CD4-positive, CD25-positive, alpha-beta regulatory T cell (primary cell): ENCODE measurements at places on chromosomes 12 and 14. TPM values are rescaled to one million over a fixed set of nuclear protein-coding genes. Genes with fewer than 3 reads are reported as not detected.

DNA sequence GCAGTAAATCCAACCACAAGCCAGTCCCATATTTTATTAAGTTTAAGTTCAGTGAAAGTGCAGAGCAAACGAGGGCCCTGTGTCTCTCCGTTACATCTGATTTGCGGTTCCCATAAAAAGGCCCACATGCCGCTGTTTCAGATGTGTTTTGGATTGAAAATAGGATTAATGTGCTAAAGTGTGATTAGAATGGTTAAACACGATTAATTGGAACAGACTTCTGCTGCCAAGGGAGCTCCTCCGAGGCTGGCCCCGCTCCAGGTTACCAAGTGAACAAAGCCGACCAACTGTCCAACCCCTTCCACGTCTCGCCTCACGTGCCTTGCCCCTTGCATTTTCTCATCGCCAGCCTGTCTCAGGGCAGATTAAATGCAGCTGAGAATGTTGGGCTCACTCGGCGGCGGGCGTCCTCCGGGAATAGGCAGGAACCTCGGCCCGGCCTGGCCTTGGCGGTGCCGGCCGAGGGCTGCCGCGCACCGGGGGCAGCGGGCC lies 166.5 kb upstream of the GSC start:
- DNase-seq: no peak

GRCh38 chr12:113432986-113433385 lies 10.8 kb downstream of the SDSL start:
- no peak for DNase-seq

The MMP14 gene
- total RNA-seq: 1.0 TPM

DNA sequence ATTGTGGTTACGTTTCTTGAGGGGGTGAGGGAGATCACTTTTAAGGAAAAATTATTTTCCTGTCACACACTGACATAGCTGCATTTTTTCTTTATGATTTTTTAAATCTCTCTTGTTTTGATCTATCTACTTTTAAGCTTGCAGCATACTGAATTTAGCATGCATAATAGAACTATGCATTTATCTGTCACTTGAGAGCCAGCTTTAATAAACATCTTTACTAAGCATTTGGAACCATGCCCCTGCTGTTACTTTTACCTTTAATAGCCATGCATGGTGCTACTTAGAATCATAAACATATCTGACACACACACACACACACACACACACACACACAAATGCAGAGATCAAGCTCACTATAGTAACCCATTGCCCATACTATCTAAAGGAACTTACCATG lies 486.2 kb downstream of the NELL2 start:
- no peak for DNase-seq

- DNase-seq: no peak
These were observed 381.7 kb upstream of the CCDC196 start for GRCh38 chr14:66104486-66104885.

GRCh38 chr14:61618448-61618847 lies 76.9 kb upstream of the HIF1A start:
- DNase-seq: no peak

DNA sequence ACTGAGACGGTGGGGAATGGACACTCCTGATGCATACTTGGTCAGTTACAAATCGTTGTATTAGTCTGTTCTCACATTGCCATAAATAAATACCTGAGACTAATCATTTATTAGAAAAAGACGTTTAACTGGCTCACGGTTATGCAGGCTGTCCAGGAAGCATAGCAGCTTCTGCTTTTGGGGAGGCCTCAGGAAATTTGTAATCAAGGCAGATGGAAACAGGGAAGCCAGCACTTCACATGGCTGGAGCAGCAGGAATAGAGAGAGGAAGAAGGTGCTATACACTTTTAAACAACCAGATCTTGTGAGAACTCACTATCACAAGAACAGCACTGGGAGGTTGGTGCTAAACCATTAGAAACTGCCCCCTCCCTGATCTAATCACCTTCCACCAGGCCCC lies 418.2 kb downstream of the FLRT2 start:
- no peak for DNase-seq

The DLGAP5 gene
- 0.67 TPM for total RNA-seq

GRCh38 chr12:1058423-1058822 lies 67.4 kb downstream of the ERC1 start:
- DNase-seq: no peak

The SSPN gene
- not detected for total RNA-seq

The DCN gene
- total RNA-seq: not detected

The RD3L gene
- not detected for total RNA-seq

- DNase-seq: no peak
These were observed 195.3 kb upstream of the BCL2L14 start for GRCh38 chr12:11875414-11875935.

The CIDEB gene
- 13.2 TPM for total RNA-seq

GRCh38 chr12:68871921-68872320 lies 61.0 kb downstream of the CPM start:
- DNase-seq: peak; percentile 39

The APPL2 gene
- total RNA-seq: 58.3 TPM

GRCh38 chr12:64430886-64431285 lies 21.0 kb upstream of the TBK1 start:
- no peak for DNase-seq

- DNase-seq: no peak
These were observed 150.4 kb upstream of the MAX start for GRCh38 chr14:65252482-65253255.

DNA sequence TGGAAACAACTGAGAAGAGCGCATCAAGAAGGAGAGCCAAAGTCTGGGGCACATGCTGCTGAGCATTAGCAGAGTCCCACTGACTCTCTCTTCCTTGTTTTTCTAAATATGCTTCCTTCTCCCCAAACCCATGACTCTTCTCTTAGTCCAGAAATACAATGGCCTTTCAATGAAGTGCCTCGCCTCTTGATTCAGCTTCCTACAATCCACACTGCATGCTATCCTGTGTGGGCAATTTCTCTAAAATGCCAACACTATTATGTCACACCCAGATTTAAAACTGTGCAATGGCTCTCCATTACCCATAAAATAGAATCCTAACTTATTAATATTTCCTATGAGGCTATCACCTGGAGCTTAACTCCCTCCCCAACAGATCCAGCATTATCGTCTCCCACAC lies 198.6 kb downstream of the RPAP3 start:
- no peak for DNase-seq

The MYL2 gene
- not detected for total RNA-seq

DNA sequence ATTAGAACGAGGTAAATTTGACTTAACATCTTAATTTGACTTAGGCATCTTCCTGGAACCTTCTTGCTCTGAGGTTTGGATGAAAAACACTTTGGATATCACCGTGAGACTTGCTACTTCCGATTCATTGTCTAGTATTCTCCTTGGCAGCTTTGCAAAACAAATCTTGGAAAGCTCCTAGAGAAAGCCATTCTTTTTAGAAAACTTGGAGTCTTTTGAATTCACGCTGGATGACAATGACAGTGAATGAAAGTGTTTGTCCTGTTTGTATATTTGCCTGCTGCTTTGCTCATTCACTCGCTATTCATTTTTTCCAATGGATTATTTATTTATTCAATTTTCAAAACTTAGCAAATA lies 222.1 kb upstream of the HMGA2 start:
- DNase-seq: no peak

The PTPRQ gene
- not detected for total RNA-seq

- DNase-seq: no peak
These were observed 555.1 kb downstream of the FOXG1 start for GRCh38 chr14:29321646-29322045.

DNA sequence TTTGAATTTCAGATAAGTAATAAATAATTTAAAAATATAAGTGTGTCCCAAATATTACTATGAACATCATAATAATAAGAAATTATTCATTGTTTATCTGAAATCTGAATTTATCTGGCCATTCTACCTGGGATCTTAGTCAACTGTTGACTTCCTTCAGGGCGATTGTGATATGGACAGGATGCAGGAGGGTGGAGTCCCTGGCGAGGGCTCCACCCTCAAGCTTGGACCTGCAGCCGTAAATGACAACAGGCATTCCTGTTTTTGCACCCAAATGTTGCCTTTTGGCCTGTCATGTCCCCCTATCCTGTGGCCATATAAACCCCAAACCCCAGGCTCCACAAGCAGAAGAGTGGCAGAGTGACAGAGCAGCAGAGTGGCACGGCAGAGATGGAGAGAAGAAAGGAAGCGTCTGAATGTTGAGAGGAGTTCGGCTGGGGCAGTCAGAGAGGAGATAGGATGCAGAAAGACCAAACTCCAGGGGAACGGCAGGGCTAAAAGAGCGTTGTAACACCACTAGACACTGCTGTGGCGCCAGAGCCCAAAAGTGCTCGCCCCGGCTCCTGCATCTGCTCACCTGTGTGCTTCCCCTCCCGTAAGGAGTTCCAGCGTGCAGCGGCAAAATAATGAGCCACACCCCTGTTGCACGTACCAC lies 39.4 kb upstream of the FUT8 start:
- DNase-seq: no peak

GRCh38 chr14:103563226-103563620 lies 463 bp downstream of the COA8 start:
- no peak for DNase-seq

- DNase-seq: no peak
These were observed 122.1 kb downstream of the PRKD1 start for GRCh38 chr14:29805415-29806123.

- DNase-seq: no peak
These were observed 52.3 kb downstream of the ITPK1 start for GRCh38 chr14:93063393-93063792.

The SPIC gene
- not detected for total RNA-seq

DNA sequence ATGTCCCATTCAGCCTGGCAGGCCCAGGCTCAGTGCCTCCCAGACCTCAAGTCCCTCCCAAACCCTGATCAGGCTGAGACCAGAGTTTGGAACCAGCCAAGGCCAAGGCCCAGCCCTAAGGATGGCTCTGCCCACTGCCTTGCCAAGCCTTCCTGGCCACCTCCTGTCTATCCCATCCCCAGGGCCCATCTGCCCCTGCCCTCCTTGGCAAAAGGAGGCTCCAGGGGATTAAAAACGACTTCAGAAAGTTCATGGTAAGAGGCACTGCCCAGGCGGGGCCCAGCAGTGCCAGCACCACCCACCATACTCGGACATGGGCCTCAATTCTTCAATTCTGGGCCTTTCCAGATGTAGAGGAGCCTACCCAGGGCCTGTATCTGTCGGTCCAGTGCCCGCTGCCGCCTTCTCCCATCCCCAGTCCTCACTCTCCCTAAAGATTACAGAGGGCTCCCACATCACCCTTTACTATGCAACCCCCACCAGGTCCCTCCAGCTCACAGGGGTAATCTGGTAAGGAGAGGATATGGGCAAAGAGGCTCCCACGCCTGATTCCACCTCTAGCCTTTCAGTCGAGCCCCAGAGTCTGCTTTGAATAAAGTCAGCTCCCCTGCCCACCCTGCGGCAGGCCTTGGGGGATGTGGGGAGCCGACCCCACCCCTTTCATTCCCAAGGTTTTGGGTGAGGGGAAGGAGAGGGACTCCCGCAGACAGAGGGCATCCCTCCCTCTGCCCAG lies 932 bp downstream of the ADCY6 start:
- no peak for DNase-seq

DNA sequence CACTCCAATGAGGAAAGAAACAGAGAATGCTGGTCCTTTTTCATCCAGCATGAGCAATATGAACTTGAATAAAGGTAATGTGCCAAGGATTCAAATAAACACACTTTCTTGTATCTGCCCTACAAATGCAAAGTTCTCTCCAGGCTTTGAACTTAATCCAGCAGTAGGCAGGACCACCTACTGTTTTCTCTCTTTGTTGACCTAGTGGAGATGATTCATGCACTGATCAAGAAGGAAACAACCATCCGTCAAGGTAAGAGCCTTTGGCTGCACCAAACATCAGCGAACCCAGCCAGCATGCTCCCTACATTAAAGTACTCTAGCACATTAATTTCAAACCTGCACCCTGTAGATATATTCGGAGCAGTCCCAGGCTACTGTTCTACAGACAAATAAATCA lies 489.3 kb downstream of the GALC start:
- DNase-seq: no peak

The LRRC43 gene
- not detected for total RNA-seq

DNA sequence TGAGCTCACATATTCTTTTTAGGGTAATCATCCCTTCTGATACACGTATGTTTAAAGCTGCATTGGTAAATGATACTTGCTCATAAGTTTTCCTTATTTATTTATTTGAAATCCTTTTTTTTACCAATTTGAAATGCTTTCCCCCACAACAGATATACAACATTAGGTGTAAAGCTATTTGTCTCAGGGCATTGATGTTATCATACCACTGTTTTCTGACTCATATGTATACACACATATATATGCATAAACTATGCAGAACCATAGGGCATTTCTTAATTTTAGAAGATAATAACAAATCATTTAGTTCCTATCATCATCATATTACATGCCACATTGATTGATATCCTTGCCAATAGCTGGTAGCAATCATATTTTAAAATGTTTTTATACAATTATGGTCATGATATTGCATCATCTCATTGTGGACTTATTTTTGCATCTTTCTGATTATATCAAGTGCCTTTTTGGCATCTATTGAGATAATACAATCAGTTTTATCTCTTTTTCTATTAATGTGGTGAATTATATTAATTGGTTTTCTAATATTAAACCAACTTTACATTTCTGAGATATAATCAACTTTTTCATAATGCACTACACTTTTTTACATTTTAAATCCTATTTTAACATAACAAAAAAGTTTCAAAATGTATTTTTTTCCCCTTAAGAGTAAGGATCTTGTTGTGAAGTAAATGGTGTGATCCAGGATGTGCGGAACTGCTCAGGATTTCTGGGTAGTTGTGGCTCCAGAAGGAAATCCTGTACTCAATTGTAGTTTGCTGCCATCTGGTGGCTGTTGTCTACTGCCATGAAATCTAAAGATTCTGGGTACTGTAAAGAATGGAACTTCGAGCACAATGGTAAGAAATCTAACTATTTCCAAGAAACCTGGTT lies 16.7 kb downstream of the OR9K2 start:
- DNase-seq: peak; percentile 21

GRCh38 chr12:16062611-16063010 lies 151.5 kb downstream of the DERA start:
- no peak for DNase-seq

DNA sequence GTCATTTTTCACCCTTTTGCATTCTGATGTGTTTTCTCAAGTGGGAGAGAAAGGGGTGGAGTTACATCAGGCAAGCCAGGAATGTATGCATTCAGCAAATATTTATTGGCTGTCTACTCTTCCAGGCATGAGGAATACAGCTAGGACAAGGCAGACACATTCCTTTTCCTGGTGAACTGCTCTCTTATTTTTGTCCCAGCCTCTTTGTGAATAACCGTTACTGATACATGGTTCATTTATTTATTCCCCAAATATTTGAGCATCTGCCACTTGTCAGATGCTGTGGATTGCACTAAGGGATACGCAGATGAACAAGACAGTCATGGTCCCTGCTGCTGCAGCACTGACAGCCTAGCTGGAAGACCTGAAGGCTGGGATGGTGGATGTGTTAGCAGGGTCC lies 6.1 kb downstream of the PELI2 start:
- DNase-seq: no peak

- DNase-seq: no peak
These were observed 98.9 kb downstream of the DENND5B start for GRCh38 chr12:31491841-31492598.

The SIX1 gene
- not detected for total RNA-seq
